Muscle of leg (tissue), 16 donors: ENCODE measurements at places on chromosomes 12 and 14. TPM values are rescaled to one million over a fixed set of nuclear protein-coding genes. Genes with fewer than 3 reads are reported as not detected.

RAD52 gene
- 16.8 TPM for total RNA-seq

DNA sequence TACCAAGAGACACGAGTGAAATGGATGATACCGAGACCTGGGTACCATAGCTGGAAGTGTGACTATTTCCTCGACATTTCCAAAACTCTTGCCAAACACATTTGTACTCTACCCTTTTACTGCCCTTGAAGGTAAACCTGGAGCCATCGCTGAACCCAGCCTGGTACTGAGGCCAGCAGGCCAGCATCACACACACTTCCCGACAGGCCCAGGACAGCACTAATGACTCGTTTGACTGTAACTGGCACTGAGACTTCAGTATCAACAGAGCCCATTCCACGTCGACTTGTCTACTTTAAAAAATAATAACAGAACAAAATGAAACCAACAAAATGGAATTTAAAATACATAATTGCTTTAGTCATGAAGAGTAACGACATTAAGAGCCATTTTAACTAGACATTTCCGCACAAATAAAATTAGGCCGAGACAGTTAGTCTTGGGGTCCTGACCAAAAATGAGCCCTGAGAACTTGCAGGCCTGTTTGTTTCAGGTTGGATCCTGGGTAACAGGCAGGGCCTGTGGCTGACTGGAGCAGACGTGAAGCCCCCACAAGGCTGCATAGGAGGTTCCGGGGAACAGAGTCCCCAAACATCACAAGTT is 94.3 kb downstream of the RIMBP2 start:
- DNase-seq, result no peak

SLC39A2 gene
- total RNA-seq, result 0.04 TPM

DNA sequence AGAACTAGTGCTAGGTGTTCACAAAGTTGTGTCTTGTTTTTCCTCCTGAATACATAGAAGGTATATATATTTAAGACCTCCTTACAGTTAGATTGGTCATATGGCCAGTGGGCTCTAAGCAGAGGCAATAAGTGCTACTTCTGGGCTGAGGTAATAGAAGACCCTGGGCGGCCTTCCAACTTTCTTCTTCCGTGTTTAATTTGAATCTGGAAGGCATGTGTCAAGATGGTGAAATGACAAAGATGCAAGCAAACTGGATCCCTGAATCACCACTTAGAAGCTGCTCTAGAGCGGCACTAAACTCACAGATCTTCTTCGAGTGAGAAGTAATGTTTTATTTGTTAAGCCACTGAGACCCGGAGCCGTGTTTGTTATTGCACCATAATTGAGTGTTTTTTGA is 201.0 kb upstream of the GZMB start:
- DNase-seq, result no peak

PEX5 gene
- 26.0 TPM for total RNA-seq

DNA sequence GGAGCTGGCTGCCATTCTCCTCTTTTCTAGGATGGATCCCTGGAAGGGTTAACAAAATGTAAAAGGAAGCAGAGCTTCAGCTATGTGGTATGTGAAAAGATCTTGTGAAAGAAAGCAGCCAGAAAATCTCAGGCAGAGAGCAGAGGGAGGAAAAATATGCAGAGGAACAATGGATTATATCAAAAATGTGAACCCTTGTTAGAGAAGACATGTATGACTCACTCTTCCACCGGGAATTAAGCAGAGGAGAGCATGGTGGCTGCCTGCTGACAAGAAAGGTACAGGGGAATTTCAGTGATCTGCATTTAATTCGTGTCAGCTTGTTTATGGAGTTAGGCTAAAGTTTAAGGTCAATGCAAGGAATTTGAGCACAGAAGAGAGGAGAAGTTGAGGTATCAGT is 46.3 kb downstream of the KCNA1 start:
- peak; percentile 39 for DNase-seq

DNA sequence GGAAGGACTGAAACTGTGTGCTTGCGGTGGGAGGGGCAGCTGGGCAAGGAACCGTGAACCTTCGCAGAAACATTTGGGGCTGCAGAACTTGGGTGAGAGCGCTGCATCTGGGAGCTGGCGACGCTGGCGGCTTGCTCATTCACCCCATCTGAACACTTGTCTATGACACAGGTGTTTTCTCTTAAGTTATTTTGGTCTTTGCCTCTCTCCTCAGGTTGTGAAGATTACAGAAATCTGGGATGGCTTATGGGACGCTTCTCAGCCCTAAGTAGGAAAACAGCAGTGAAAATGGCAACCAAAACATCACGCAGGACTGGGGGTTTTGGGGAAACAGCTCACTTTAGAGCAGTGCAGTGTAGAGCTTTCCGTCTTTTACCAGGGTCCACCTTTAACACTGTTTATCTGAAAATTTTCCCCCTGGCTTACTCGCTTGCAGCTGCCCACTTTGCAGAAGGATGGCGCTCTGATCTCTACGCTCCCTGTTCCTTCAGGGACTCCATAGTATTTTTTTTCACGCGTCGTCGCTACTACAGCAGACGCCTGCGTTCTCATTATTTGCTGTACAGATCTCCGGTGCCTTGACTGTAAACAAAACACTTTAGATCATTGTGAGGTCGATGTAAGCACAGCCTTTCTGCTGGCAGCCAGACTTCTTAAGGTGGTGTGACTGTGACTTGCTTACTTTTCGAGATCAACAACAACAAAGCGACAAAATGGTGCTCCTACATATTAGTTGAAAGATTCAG is 2.7 kb upstream of the CDKN1B start:
- DNase-seq, result peak; percentile 70

CCDC184 gene
- total RNA-seq, result 1.2 TPM

DNA sequence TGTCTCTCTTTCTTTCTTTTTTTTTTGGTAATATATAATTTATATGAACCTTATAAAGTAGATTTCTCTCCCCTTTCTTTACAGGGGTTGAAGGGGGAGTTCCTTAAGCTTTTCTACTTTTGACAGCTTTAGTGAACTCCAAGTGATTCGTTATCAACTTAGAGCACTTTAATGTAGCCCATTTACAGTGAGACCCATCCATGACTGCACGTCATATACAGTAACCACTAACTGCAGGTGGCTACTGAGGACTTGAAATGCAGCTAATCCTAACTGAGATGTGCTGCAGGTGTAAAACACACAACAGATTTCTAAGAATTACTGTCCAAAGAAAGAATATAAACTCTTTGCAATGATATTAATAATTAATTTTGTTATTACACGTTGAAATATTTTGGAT is 582 bp downstream of the LRRIQ1 start:
- DNase-seq, result no peak

DNA sequence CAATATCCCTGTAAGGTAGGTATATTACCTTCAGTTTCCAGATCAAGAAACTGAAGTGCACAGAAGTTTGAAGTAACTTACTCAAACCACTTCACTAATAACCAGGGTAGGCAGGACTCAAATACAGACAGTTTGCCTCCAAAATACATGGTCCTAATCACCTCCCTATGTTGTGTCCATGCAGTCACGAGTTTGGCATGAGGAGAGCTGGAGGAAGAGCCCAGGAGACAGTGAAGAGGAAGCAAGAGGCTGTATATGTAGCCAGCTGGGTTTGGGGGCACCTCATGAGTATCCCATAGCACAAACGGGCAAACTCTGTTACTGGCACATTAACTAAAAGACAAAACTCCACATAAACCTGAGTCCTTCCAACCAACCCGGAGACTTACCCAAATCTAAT is 79.2 kb downstream of the DUSP16 start:
- DNase-seq, result no peak

DNA sequence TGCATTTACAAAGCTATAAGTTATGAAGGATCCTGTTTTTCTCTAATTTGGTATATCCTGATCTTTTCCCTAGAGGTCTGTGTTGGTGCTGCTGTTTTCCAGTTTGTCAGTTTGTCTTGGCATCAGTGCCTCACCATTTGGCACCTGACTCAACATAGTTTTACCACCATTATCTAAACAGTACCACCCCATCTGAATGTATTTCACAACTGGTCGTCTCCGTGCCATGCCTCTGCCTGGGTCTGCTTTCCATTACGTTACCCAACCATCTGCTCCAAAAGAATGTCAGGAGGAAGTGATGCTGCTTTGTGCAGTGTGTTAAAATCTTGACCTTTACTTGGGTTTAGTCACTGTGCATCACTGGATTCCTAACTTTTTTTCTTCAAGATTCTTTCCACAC is 129.3 kb upstream of the RASSF8 start:
- peak; percentile 46 for DNase-seq

MMP19 gene
- 2.7 TPM for total RNA-seq

DNA sequence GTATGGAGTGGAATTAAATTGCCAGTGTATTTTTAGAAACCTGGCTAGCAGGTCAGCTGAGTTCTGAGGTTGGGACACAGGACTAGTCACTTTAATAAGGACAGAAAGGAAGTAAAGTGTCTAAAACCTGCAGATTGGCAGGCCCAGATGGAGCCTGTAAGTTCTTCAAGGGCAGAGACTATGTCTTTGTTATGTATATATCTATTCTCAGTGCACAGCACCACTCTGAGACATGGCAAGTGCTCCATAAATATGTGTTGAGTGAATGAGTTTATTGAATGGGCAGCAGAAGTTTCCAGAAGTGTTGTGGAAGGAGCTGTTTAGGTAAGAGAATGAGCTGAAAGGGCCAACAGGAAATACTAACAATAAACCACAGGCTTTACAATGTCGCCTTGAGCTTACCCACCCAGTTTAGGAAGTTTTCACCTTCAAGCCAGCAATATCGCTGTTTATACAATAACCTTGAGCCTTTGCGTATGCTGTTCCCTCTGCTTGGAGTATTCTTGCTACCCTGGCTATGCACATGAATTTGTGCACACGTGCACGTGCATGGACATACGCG is 109.5 kb upstream of the TMPO start:
- no peak for DNase-seq

MAP1LC3B2 gene
- 0.71 TPM for total RNA-seq

DNA sequence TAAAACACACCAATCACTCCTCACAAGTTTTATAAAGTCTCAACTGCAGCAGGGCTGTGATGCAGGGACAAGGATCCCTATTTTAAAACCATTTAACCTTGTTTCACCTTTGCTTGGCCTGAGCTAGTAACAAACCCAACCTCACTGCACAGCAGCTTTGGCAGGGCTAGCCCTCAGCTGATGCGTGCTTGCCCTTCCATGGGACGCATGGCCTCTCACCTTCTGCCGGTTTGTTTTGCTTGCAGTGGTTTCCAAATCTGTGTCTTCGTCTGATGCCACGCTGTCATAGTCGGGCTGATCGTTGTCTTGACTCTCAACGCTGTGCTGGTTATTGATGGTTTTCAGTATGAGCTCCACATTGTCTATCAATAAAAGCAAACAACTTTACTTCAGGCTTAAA is 43.3 kb downstream of the GIT2 start:
- no peak for DNase-seq

TSPAN8 gene
- total RNA-seq, result 2.5 TPM

DNA sequence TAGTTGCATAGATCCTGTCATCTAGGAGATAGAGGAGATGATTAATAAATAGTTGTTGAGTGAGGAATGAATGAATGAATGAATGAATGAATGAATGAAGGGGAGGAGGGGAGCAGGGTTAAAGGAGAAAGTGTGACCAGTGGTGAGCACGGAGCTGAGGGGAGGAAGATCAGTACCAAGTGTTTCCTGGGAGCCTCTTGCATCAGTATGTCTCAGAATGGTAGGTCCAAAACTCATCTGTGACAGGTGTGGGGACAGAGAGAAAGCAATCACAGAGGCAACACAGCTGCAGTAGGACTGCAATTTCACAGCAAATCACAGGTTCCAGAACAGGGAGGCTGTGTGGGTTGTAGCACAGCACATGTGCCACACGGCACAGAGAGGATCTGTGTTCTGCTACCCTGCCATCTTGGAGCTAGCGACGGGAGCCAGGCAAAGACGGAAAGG is 14.5 kb upstream of the TNFRSF1A start:
- no peak for DNase-seq

GRCh38 chr12:64042911-64043310 is 179.2 kb downstream of the KICS2 start:
- DNase-seq, result peak; percentile 97

LALBA gene
- total RNA-seq, result not detected

GRCh38 chr14:22780105-22780679 is 13.7 kb downstream of the OXA1L start:
- no peak for DNase-seq

DNA sequence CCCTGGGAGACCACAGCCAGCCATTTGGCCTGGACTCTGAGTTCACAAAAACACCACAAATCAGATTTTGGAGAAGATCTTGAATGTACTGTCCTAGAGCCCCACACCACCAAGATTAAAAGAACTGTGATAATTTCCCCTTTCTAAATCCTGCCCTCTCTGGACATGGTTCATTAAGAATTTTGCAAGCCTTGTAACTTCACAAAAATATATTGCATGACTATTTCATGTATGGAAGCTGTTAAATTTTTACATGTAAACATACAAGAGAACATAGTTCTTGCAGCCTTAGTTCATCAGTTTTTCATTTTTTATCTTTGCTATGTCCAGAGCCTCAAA is 97.0 kb downstream of the SCARB1 start:
- DNase-seq, result no peak

DNA sequence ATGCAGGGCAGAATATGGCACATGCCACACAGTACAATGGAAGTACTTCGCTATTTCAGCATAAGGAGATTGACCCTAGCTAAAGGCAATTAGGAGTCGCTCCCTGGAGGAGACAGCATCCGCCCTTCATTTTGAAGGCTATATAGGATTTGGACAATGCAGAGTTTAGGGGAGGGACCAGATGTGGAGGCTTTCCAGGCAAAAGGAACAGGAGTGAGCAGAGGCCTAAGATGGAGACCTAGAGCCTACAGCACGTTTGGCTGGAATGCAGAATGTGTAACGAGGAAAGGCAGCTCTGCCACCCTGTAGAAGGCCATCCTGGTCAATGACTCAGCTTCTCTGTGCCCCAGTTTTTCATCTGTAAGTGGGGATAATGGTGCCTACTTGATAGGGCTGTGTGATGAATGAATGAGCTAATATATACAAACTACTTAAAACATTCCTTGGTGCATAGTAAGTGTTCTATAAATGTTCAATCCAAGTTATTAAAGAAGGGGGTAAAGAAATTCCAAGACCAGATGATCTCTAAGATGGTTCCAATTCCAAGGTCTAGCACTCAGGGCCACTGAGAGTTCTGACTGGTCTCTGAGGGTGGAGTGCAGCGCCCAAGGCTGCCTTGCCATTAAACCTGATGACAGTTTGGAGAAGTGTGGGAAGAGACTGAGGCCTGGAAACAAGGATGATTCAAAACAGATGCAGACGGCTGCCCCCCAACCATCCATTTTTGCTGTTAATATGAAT is 54.3 kb upstream of the FRMD6 start:
- peak; percentile 88 for DNase-seq

DNA sequence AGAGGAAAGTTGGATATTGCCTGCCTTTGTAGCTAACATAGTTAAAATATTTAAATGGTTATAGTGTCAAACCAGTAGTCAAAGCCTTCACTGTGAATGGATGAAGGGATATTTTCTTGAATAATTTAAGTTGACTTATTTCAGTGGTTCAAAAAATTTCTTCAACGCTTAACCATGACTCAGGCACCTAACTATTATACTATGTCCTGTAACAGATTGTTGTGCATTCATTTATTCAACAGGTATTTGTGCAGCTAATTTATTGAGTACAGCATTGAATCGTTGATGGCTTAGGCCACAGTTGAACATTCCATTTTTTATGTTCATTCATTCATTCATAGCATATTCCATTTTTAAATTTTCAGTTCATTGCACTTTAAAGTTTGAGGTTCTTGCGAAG is 9.2 kb downstream of the HIF1A start:
- DNase-seq, result no peak

FOXN4 gene
- 0.04 TPM for total RNA-seq
